Left hindlimb (tissue), 1 donor: ENCODE measurements at places on chromosomes 12 and 14.

GRCh38 chr12:7650091-7650490 lies 15.6 kb downstream of the APOBEC1 start:
- no peak for DNase-seq

- DNase-seq, result no peak
Measured at GRCh38 chr14:24443053-24443665, 583 bp upstream of the SDR39U1 start.

DNA sequence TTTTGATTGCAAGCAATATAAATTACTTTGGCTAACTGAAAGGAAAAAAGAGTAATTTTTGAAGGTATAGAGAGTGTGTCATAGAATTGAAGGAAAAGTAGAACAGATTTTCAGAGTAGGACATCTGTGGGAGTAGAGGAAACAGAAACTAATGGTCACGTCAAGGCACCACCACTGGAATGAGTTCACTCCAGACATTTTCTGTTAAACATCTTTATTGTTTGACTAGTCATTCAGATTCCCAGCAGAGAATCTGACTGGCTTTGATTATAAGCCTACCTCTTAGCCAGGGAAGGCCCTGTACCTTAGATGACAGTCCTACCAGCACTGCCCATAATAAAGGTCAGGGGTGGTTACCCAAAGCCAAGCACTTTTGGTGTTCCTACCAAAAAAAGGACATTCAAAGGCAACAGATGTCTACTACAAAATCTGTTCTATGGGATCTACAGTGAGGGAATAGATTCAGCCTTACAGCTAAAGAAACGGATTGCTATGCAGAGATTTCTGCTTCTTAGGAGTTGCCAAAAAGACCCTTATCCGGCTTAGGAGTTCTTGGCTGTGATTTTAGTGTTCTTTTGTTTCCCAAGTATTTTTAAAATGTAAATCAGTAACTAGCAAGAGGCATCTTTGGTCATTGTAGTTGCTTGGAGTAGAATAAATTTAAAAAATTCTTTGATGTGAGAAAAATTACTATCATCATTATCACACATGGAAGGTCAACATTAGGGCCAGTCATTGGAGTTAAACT lies 410.8 kb downstream of the RAD51B start:
- DNase-seq, result no peak

DNA sequence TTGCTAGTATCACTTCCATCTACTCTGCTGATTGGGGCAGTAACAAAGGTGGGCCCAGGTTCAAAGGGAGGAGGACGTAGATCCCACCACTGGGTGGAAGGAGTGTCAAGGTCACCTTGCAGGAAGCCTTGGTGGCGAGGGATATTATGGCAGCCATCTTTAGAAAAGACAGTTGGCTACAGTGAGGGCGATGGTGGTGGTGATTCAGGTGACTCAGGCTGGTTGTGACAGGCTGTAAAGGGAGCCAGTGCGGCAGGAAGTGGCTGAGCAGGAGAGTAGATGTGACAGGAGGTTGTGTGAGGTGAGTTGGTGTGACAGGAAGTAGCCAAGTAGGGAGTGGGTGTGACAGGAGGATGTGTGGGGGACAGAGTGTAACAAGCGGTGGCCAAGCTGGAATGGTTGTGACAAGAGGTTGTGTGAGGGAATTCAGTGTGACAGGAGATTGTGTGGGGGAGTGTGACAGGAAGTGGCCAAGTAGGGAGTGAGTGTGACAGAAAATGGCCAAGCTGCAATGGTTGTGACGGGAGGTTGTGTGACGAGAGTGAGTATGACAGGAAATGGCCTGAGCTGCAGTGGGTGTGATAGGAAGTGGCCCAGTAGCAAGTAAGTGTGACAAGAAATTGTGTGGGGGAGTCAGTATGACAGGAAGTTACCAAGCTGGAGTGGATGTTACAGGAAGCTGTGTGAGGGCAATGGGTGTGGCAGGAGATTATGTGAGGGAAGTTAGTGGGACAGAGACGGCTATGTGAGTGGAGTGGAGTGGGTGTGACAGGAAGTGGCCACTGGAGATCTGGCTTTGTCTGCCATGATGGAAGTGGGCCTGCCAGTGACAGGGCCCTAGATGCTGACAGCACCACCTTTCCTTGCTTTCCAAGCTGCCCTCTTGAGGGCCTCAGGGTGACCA lies 136.5 kb upstream of the MYL2 start:
- DNase-seq, result no peak

- DNase-seq, result no peak
Measured at GRCh38 chr12:22268973-22269372, 65.5 kb downstream of the ST8SIA1 start.

DNA sequence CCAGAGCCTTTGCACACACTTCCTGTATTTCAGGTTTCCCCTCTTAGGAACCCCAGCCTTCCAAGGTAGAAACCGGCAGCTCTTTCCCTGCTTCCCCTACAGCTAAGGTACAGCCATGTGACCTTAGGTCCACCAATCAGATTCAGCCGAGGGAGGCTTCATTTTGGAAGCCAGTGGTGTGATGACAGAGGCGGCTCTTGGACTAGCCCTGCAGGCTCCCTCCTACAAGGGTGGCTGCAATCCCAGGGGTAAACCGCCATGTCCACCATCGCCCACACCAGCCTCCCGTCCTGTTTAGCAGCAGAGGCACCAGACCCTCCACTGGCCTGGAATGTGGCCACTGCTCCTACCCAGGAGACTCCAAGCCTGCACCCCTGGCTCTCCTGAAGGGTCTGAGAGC lies 65.6 kb downstream of the SERPINA3 start:
- no peak for DNase-seq

GRCh38 chr14:73241481-73242165 lies 4.3 kb downstream of the PAPLN start:
- DNase-seq, result no peak

- no peak for DNase-seq
Measured at GRCh38 chr14:36816481-36816880, 154.8 kb downstream of the PAX9 start.

DNA sequence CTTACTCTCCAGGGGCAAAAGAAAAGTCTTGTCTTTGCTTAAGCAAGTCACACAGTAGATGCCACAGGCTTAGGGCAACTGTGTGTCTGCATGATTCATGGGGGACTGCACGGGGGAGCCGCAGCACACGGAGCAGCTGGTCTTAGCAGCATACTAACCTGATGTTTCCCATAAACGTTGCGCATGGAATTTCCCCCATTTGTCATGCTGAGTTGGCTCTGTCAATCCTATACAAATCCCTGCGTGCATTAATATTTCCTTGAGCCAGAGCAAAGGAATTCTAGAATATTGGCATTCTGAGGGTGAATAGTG lies 71.2 kb downstream of the SAMD4A start:
- DNase-seq, result peak; percentile 72

DNA sequence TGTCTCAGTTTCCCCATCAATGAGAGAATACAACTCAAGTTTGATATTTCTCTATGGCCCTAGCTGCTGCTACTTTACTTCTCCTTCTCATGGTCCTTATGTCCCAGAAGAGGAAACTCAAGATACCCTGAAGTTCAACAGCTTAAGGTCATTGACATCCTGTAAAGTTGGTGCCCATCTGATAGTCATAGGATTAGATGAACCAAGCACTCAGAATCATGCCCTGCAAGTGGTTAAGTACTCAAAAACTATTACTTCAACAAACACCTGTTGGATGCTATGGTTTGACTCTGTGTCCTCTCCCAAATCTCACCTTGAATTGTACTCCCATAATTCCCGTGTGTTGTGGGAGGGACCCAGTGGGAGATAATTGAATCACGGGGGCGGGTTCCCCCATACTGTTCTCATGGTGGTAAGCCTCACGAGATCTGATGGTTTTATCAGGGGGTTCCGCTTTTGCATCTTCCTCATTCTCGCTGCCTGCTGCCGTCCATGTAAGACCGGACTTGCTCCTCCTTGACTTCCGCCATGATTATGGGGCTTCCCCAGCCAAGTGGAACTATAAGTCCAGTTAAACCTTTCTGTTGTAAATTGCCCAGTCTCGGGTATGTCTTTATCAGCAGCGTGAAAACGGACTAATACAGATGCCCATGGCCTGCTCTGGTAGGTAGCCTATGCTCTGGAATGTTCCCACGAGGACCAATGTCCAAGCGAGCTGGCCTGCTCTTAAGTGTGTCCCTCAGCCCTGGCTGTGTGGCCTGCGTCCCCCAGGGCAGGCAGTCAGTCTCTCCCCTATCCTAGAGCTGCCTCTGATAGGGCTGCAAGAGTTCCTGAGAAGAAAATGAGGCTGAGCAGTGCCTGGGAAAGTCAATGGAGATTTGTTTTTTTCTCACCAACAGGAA lies 18.1 kb downstream of the CAMKK2 start:
- no peak for DNase-seq

DNA sequence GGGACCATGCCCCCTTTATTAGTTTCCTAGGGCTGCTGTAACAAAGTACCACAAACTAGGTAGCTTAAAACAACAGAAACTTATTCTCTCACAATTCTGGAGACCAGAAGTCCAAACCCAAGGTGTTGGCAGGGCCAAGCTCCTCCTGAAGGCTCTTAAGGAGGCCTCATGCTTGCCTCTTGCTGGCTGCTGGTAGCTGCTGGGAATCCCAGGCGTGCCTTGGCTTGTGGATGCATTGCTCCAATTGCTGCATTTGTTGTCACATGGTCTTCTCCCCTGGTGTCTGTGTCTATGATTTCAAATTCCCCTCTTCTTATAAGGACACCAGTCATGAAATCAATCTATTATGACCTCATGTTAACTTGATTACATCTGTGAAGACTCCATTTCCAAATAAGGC lies 11.2 kb downstream of the SLC17A8 start:
- DNase-seq, result no peak
